Vagina (tissue), 2 donors: ENCODE measurements at places on chromosomes 4 and X.

GRCh38 chr4:149322203-149322602 lies 493.4 kb downstream of the IQCM start:
- no peak for DNase-seq

DNA sequence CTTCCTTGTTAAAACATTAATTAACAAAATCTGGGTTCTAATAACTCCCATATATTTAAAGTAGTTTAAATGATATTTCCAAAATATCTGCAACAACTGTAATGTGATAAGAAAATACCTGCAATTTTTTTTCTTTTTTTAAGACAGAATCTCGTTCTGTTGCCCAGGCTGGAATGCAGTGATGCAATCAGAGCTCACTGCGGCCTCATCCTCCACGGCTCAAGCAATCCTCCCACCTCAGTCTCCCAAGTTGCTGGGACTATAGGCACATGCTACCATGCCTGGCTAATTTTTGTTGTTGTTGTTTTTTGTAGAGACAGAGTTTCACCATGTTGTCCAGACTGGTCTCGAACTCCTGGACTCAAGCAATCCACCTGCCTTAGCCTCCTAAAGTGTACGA lies 45.7 kb upstream of the NSUN7 start:
- no peak for DNase-seq

DNA sequence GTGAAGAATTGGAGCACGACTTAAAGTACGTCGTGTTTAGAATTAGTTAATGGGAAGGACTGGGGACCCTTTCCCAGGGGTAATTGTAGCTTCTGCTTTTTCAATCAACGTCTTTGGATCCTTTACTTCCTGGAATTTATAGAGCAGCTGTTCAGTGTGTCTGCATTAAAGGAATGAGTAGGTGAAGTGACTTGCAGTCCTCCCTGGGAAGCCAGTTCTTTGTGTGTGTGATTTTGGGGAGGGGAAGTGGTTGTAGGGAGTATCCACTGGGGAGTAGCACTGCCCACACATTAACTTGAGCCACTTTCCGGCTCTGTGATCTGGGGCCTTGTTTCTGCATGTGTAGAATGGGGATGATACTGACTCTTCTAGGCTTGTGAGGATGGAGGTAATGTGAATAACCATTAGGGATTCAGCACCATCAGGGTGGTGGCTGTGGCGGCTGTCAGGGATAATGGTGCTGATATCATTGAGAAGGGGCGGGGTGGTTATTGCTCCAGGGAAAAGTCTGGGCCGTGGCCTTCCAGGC lies 54.7 kb downstream of the TMEM131L start:
- no peak for DNase-seq

DNA sequence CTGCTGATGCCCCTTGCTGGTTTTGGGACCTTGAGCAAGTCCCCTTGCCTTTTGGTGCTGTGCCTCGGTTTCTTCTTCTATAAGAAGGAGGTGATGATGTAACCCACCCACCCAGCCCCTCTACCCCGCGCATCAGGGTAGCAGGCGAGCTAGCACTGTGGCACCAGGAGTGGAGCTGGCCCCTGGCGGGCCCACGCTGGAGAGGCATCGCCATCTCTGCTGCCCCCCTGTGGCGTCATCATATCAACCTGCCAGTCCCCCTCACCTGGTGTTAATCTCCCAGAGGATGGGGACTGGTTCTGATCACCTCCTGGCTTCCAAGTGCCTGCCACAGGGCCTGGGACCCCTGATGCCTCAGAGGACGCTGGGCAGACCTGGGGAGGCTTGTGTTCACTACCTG lies 6.3 kb upstream of the SORCS2 start:
- DNase-seq = no peak

GRCh38 chr4:185071236-185071811 lies 53.0 kb downstream of the HELT start:
- no peak for DNase-seq

GRCh38 chr4:76696109-76696508 lies 201.8 kb downstream of the SOWAHB start:
- DNase-seq = no peak

DNA sequence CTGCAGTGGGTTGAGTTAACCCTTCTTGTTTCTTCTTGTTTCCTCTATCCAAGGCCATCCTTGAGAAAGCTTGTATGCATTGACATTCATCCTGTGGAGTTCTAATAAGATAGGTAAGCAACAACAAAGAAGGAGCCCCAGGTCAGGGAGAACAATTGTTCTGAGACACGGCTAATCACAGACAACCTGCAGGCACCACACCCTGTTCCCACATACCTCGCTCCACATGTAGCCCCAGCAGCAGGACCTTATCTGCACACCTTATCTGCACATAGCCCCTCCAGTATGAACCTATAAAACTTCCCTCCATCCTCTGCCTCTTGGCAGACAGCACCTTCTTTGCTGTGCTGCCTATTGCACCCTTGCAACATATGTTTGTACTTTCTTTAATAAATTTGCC lies 129.1 kb downstream of the MSL3 start:
- DNase-seq = no peak

DNA sequence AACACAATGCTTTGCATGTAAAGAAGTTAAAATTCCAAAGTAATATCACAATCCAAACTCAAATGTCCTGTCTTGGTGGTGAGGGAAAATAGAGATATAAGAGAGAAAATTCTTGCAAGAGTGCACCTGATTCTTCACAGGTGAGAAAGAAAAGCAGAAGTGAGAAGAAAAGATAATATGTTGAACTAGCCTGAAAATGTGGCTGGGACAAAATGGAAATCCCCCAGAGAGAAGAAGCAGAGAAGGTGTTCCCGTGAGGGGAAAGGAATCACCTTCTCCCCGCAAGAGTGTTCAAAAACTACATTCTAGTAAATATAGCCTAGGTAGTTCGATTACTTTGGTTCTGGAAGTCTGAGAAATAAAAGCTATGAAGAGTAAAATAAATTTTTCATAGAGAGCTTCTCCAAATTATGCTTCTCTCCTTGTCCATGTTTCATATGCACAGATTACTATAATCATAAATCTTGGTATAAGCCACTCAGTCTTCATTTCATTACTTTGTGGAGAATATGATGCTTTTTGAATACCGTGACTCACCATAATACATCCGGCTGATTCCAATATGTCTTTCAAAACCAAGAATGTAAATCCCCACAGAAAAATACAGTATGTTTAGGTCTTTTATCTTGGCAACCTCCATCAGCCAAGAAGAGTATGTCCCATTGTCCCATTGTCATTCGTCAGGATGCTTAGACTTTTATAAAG lies 63.1 kb downstream of the COX18 start:
- no peak for DNase-seq

GRCh38 chrX:111010111-111010510 lies 85.9 kb upstream of the PAK3 start:
- no peak for DNase-seq

- DNase-seq = no peak
Measured at GRCh38 chr4:58551676-58552075, 1441.5 kb upstream of the IGFBP7 start.

DNA sequence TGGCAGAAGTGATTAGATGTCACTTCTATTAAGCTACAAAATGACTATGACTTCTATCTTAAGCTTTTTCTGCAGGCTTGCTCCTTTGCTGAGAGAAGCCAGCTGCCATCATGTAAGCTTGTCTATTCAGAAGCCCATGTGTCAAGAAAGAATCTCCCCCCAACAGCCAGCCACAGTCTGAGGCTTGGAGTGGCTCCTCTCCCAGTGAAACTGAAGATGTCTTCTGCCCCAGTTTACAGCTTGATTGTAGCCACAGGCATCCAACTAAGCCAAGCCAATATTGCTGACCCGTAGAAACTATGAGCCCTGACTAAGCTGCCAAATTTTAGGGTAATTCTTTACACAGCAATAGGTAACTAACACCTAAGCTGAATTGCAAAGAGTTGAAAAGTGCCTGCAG lies 26.7 kb upstream of the SLC10A7 start:
- no peak for DNase-seq

DNA sequence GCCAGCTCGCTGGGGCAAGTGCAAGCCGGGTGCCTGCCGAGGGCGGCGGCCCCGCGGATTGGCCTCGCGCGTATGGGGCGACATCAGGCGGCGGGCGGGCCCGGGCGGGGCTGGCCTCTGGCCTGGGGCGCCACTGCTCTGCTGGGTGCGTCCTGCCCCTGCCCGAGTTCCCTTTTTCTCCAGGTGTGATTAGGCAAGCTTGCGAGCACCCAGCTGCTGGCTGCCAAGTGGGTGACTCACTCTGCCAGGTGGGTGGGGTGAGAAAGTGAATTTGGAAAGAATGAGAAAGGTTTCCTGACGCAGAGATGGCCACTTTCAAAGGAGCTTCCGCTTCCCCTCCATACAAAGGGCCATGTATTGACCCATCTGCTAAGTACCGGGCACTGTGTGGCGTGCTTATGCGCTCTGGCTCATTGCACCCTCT lies 32.5 kb downstream of the FGFBP1 start:
- DNase-seq = no peak

- no peak for DNase-seq
Measured at GRCh38 chrX:122517786-122518185, 666.3 kb upstream of the GRIA3 start.

- DNase-seq = no peak
Measured at GRCh38 chrX:13732246-13733067, 2.0 kb downstream of the TRAPPC2 start.

DNA sequence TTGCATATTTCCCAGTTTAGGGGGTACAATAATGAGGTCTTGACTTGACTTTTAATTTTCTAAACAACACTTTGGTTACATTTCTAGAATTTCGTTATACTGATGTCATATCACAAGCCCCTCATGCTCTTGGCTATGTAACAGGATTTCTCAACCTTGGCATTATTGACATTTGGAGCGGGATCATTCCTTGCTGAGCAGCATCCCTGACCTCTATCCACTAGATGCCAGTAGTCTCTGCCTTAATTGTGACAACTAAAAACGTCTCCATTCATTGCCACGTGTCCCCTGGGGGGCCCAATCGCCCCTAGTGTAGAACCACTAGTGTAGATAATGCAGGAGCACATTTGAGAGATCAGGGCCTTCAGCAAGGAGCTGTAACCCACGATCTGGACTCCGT lies 234.2 kb upstream of the MID1 start:
- DNase-seq = no peak

DNA sequence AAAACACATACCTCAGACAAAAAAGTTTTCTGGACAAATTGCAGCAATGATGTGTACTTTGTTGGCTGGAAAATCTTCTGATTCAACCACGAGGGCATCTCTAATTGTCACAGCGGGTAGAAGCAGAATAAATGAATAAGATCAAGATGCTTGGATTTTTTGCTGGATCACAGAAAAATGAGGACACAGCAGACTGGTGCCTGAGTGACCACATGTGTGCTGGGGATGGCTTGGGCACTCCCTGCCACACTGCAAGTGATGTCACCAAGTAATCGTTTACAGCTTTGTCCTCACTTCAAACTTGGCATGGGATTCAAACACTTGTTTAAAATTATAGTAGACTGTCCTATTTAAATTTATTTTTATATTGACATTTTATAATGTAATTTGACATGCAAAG lies 557.0 kb downstream of the SPRY1 start:
- DNase-seq = no peak

DNA sequence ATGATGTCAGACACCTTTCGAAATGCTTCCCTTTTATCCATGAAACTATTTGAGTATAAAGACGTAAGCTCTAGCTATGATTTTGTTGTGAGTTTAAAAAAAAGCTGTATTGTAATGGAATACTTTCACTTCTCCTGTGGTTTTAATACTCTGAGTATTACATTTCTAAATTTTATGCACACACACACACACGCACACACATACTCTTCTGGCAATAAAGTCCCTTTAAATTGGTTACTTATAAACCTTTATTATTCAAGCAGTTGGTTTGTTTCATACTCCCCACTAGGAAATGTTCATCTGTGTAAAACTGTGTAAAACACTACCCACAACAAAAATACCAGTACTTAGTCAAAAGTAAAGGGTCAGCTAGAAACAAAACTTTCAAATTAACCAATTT lies 18.2 kb downstream of the VAMP7 start:
- DNase-seq = no peak

DNA sequence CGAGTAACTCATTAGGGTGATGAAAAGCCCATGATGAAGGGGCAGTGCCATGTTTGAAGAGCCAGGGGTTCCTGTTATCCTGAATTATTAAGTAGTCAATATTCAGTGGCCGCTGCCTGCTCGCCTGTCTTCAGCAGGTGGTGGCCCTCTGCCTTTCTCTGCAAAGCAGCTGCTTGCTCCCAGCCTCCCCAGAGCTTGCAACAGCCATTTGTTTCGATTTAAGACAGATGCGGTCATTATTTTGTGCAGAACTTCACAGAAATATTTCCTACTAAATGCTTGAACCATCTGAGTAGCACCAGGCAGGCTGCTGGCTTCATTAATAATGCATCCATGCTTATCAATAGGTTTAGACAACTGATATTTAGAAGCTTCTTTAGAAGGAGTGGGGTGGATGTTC lies 104.3 kb upstream of the TTC29 start:
- DNase-seq = no peak

GRCh38 chr4:40515037-40515397 lies 114.6 kb downstream of the RBM47 start:
- no peak for DNase-seq

DNA sequence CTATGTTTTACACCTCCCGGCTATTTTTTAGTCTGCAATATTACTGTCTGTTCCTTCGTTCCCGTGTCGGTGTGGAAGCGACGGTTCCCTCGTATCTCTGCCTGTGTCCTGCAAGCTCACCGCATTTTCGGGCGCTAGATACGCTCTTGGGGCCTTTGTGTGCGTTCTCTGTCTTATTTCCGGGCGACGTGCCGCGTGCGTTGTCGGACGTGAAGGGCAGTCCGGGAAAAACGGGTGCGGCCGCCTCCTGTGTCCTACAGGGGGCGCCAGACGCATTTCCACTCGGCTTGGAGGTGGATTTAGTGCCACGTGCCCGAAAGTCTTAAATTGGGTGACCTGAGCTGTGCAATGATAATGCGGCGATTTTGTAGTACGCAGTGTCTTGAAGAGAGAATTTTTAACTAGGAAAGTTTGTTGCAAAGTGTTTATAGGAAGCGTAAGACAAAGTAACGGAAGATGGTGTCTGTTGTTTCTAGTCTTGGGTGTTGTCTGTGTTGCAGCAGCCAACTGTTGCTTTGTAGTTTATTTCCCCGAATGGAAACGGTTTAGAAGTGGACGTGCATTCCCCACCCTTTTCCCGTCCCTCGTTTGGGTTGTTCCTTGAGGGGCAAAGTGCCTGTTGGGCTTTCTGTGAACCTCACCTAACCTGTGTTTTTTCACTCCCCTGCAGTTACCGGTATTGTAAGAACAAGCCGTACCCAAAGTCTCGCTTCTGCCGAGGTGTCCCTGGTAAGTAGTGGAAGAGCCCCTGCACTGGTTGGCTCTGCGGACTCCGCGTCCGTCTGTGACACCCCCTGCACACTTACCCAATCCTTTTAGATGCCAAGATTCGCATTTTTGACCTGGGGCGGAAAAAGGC lies 720 bp downstream of the RPL10 start:
- DNase-seq = no peak

GRCh38 chr4:83906561-83906960 lies 370.7 kb downstream of the GPAT3 start:
- no peak for DNase-seq

- DNase-seq = no peak
Measured at GRCh38 chr4:177860171-177860570, 417.9 kb upstream of the AGA start.

DNA sequence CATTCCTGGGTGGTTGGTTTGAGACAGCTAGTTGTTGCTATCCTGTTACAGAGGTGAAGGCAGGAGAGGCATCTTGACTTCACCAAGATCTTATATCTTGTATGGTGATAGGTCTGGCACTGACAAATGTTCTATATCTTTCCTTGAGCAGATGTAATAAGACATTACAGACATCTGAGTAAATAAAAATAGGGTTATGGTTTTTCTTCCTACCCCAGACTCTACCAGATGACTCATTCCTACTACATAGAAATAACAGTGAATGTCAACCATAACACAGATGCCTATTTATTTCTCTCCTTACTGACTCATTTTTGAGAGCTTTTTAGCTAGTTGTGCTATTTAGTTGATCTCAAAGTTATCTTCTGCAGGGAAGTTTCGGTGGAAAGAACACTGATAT lies 21.9 kb downstream of the HNRNPH2 start:
- DNase-seq = no peak
